GM13976 (cell line): ENCODE measurements at places on chromosomes 12 and 14.

DNA sequence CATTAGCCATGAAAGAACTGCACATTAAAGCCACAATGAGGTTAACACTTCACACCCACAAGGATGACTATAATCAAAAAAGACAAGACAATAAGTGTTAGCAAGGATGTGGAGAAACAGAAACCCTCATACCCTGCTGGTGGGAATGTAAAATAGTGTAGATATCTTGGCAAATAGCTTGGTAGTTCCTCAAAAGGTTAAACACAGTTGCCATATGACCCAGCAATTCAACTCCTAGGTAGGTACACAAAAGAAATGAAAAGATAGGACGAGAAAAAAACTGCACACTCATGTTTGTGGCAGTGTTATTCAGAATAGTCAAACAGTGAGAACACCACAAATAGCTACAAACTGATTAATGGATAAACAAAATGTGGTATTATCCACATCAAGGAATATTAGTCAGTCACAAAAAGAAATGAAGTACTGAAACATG lies 93.5 kb downstream of the ATXN2 start:
- no peak for DNase-seq

- no peak for DNase-seq
Measured at GRCh38 chr12:132689227-132689626, 1.8 kb downstream of the PXMP2 start.

DNA sequence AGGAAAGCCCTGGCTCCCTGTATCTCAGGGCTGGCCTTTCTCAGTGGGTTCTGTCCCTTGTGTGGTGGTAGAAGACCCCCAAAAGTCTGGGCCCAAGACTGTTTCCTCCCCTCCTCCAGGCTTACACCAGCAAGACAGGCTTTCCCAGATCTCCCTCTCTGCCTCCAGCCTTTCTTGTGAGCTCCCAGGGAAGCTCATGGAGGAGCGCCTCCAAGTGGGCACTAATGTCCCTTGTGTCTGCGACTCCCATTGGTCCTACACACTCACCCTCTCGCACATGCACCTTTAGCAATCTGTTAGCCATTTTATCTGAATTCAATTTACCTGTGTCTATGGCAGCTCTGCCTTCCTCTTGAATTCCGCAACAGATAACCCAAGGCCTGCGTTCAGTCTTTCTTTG lies 251.1 kb upstream of the CAND1 start:
- no peak for DNase-seq

DNA sequence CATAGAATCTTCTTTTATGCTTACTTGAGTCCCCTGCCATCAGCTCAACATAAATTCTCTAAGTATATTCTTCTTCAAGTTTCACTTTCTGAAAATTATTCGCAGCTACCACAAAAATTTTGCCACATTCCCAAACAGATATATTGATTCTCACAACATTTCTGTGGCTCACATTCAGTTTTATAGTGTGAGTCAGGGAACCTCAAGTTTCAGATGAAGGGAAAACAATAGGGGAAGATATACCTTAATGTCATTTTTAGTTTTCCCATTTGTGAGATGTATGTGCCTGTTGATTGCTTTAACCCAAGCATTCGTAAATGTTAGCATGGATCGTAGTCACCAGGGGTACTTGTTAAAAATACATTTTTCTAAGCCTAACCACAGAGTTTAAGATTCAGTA lies 465.8 kb downstream of the CCER1 start:
- DNase-seq: no peak

DNA sequence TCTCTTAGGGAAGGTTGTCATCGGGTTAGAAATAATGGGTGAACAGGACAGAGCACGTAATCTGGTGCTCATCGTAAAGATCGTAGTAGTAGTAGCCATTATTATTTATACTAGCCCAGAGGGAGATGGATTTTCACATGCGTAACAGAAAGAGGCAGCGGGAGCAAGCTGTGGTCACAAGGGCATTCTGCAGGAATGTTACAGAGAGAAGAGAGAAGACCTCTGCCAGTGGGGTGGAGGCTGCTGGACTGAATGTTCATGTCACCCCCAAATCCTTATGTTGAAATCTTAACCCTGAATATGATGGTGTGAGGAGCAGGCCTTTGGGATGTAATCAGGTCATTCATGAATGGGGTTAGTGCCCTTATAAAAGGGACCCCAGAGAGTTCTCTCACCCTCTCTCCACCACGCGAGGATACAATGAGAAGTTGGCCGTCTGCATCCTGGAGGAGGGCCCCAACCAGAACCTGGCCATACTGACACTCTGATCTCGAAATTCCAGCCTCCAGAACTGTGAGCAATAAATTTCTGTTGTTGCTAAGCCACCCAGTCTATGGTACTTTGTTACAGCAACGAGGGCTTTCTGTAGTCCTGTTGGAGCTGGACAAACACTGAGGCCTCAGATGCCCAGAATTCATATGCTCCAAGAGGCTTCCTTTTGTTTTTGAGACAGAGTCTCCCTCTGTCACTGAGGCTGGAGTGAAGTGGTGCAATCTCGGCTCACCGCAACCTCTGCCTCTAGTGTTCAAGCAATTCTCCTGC lies 131.2 kb upstream of the MED13L start:
- no peak for DNase-seq

GRCh38 chr14:32407130-32407529 lies 78.0 kb downstream of the AKAP6 start:
- no peak for DNase-seq

- no peak for DNase-seq
Measured at GRCh38 chr12:92612611-92613010, 90.2 kb upstream of the PLEKHG7 start.

DNA sequence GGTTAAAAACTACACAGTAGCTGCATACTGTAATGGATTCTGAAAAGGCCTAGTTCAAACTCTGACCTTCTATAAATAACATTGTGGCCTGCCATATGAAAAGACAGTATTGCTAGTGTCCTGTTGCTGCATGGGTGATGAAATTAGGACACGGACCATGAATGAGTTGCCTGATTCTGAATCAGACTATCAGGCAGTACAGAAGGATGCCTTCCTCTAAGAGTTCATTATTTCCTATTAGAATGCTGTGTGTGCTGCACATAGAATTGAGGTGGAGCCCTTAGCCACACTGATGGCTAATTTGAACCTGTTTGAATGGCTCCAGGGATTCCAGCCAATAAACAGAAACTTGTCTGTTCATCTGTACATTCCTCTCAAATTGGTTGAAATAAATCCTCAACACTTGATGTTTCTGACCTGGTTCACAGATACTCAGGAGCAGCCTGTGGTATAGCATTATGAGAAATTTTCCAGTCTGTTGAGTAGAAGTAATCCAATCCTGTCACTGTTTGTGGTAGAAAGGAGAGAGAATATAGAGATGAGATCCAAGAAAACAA lies 483.2 kb downstream of the APAF1 start:
- DNase-seq: no peak

GRCh38 chr12:22653791-22654190 lies 28.8 kb downstream of the ETNK1 start:
- DNase-seq: no peak

GRCh38 chr12:116524964-116525379 lies 34.2 kb upstream of the MAP1LC3B2 start:
- no peak for DNase-seq

DNA sequence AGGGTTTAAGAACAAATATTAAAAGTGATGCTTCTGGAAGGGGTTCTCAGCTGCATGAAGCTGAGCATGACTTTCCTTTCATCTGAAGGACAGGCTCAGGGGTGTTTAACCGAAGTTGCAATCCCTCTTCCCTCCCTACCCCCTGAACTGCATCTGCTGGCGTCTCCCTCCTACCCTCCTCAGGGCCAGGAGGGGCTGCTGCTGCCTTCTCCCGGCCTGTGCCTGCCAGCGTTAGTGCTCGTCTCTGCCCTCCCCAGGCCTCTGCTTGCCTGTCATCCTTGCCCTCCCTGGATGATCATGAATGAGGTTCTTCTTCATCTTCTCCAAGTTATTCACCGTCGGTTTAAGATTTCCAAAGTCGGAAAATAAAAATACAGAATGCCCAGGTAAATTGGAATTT lies 12.2 kb downstream of the SMOC1 start:
- DNase-seq: no peak

DNA sequence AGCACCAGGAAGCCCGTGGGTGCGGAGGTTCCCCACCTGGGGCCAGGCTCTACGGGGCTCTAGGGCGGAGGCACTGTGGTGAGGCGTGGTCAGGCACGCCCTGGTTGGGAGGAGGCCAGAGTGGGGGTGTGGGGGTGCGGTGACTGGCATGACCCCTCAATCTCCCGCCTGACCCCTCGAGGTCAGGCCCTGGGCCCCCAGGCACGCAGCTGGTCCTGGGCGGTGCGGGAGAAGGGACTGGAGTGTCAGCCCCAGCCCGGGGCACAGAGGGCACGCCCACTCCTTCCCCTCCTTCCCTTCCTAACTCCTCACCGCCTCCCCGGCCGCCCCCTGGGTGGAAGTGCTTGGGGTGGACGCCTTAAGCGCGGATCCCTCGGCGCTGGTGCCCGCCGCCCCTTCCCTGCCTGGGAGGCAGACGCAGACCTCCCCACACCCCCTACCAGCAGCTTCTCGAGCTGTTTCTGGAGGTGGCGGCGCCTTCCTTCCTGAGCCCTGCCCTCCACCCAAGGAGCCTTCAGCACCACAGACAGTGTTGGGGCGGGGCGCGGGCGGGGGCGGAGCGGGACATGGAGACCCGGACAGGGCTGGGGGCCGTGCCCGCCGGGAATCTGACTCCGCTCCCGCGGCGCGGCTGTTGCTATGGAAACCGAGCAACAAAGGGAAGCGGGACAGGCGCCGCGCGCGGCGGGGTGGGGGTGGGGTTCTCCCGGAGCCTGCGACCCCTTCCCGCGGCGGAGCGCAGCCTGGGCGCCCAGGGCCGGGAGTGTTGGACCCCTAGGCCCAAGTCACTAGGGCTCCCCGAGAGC lies 741 bp upstream of the CRIP2 start:
- DNase-seq: peak; percentile 79

DNA sequence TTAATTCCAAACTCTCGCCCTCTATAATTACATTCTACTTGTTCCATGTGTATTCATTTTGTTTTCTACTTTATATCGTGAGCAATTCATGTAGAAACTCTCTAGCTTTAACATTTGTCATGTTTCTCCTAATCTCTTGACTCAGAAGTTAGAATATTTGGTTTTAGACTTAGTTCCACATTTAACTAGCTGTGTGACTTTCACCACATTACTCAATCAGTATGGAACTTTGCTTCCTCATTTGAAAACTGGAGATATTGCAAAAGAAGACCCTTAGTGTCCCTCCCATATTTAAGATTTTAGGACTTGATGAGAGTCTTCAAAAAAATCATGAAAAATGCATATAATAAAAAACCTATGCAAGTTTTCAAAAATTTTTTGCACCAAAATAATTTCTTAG lies 447.5 kb downstream of the GXYLT1 start:
- no peak for DNase-seq

- no peak for DNase-seq
Measured at GRCh38 chr14:72539661-72540315, 354.1 kb downstream of the DPF3 start.

GRCh38 chr14:101808020-101808641 lies 46.6 kb downstream of the PPP2R5C start:
- DNase-seq: no peak

- no peak for DNase-seq
Measured at GRCh38 chr12:27513155-27513824, 10.7 kb upstream of the PPFIBP1 start.

DNA sequence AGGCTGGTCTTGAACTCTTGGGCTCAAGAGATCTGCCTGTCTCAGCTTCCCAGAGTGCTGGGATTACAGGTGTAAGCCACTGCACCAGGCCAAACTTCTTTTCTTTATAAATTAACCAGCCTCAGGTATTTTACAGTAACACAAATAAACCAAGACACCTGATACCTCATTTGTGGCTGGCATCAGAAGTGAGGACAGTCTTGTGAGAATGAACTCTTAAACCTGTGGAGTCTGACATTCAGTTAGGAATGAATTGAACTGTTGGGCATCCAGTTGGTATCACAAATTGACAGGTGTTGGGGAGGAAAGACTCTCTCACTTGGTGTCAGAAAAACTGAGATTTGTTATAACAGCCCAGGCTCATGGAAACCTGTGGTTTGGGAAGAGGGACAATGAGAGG lies 120.5 kb downstream of the DENND5B start:
- no peak for DNase-seq

DNA sequence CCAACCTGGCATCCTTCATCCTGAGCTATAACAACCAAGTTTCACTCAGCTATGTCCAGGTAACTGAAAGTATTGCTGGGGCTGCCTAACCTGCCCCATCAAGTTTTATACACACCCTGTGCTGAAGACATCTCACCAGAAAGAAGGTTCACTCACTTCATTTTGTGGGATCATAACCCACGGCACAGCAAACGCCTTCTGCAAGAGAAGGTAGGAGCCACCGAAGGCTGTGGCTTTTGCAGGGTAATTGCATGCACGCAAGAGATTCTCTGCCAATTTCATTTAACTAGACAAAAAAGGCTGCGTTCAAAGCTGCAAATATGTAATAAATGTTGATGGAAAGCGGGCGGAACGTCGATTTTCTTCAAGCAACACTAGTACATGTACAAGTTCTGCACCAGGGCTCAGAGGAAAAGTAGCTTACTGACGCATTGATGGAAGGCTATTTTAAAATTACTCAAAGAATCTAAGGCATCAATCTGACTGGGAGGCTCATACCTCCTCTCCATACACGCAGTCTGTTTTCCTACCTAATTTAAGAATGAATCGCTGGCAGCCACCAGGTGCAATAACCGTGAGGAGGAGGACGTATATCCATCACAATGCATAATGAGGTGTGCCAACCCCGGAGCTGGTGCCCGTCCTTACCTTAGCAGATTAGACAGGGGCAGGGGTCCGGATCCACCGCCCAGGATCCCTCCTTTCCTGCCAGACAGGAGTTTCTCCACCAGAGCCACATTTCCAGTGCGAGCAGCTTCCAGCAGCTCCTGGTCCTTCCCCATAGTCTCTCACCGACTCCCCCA lies 1.1 kb downstream of the ANKS1B start:
- no peak for DNase-seq

GRCh38 chr12:64468966-64469365 lies 17.0 kb downstream of the TBK1 start:
- DNase-seq: no peak

DNA sequence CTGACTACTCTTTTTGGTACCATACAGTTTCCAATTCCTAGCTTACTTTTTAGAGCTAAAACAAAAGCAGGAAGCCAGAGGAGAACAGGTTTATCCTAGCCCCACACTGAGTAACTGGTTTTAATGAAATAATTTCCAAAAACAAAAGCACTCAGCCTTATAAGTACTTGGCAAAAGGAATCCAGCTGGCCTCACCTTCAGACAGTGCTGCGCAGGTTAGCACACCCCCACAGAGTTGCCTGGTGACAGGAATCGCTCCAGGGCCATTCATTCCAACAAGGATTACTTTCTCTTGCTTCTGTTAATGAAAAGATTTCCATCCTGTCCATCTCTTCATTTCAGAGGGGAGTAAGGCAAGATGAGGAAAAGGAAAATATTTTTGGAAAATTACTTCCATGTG lies 84.6 kb downstream of the SCFD1 start:
- DNase-seq: no peak
